ENCODE measurements at places on chromosomes 1 and 21. TPM values are rescaled to one million over a fixed set of nuclear protein-coding genes. Genes with fewer than 3 reads are reported as not detected.

GRCh38 chr1:232306269-232306961 is 323.5 kb downstream of the SIPA1L2 start:
- DNase-seq: no peak

DNA sequence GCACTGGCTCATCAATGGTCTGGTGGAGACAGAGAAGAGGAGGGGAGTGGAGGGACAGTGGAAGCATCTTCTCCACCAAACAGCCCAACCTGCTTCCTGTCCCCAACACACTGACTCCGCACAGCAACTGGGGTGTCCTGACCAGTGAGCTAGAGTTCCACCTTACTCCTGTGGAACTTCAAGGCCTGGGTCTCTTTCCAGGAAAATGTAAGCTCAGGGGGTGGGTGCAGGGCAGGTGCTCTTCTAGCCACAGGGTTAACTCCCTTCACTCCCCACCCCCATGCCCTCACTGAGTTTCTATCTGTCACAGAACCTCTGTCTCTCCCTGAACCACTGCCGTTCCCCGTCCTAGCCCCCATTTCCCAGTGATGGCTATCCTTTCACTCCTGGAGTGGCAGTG is 876 bp downstream of the MOB3C start:
- no peak for DNase-seq

DNA sequence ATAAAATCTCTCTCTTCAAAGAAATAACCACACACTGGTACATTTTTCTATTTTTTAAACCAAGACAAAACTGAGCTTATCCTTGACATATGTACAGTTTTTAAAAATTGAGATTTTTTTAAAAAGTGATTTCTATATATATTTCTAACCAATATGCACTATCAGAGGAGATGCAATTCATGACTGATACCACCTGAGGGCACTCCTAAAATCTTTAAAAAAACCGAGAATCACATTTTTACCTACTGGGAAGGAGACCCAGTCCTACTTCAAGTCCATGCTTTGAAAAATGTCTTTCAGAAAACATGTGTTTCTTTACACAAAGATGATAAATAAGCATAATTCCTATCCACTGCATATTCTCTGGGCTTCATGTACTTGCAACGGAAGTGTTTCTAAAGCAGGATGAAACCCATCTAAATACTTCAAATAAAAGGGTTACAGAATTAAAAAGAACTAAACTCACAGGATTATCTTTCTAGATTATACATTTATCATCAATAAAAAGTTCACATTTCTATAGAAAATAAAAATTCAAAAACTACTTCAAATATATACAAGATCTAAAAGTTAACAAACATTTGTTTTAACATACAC is 98.6 kb downstream of the ENAH start:
- DNase-seq: no peak

DNA sequence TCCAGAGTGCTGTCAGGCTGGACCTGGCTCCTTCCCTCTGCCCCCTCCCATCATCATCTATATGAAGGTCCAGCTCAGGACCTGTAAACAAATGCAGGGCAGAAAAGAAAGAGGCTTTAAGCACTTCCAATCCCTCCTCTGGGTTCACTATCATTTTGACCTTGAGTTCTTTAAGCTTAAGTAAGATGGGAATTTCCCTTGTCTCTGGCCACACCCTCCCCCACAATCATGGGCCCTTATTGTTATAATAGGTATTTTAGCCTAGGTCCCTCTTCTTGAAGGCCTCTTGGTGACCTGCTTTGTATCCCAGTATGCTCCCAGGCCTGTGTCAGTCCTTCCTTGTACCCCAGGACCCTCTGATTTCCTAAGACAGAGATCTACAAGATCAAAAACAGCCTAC is 45.1 kb upstream of the EPS15 start:
- DNase-seq: no peak

GRCh38 chr1:1427106-1427819 is 6.2 kb upstream of the ANKRD65 start:
- no peak for DNase-seq

DNA sequence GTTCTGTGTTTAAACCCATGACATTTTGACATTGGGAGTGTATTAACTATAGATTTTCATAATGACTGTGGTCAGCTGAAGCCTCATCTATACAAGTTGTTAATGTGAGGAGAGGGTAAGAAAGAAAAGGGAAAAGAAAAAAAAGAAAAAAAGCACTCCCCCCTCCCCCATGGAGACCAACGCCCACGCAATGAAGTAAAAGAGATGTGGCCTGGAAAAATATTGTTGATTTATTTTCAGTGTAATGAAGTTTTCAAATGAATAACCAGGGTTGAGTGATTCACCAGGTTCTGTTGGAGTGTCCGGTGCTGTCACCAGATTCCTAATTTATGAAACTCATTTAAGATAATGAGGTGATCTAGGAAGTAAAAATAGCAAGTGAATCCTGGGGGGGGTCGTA is 4.7 kb downstream of the RNF220 start:
- no peak for DNase-seq

- DNase-seq: no peak
Observed at GRCh38 chr1:241942738-241943137, 14.8 kb upstream of the BECN2 start.

GRCh38 chr1:198128533-198128932 is 28.3 kb upstream of the NEK7 start:
- DNase-seq: no peak

DNA sequence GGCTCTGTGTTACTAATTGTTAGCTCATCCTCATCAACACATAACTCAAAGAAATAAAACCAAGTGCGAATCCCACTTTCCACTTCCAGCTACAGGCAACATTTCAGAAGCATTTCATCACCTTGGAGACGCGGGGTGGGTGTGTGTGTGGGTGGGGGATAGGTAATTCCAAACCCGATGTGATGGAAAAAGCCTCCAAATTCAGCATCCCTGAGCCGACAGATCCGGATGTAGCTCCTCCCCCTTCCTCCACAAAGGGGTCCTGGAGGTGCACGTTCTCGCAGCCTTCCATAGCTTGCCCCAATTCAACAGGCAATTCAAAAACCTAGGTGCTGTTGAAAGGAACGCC is 486 bp downstream of the HSPA13 start:
- DNase-seq: no peak

DNA sequence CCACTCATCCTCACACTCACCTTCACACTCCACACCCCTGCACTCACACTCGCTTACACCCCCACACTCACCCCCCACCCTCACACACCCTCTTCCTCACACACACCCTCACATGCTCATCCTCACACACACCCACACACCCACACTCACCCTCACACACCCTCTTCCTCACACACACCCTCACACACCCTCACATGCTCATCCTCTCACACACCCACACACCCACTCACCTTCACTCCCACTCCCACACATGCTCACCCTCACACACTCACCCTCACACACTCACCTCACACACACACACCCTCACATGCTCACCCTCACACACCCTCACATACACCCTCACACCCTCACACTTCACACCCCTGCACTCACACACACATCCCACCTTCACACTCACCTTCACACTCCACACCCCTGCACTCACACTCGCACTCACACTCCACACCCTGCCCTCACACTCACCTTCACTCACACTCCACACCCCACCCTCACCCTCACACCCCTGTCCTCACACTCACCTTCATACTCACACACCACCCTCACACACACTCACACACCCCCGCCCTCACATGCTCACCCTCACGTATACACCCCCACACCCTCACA is 42.6 kb upstream of the EDN2 start:
- DNase-seq: no peak

DNA sequence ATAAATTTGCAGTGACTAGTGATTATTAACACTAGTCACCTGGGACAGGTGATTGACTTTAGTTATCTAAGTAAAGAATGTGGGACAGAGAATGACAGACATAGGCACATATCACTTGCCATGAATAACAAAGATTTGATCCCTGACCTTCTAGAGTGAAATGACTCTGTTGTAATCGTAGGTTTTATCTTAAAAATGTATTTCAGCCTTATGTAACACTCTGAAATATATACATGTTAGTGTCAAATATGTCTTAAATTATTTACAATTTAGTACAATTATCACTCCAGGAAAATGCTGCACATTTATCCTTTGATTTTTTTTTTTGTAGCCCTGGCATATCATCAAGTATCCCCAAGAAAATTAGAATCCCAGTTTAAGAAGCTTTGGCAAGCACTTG is 186.4 kb upstream of the PTGFR start:
- DNase-seq: no peak

DNA sequence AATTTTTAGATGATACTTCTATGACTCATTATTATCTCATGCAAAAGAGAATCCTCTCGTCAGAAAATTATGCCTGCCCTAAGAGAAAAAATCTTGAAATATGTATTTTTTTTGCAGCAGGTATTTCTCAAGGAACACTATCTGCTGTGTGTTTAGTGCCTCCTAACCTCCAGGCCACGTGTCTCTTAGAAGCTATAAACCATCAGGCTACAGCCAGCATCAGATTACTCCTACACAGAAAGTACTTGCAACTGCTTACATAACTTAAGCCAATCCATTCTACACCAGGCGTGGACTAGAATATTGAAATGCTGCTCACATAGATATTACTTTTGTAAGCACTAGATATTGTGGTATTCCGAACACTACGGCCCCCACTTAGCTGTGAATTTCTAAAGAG is 933.4 kb downstream of the PLA2G4A start:
- no peak for DNase-seq

Gene PEX19
- 87.4 TPM for total RNA-seq

Gene SHE
- total RNA-seq: 0.19 TPM

Gene FCRL5
- not detected for total RNA-seq

Gene NLRP3
- total RNA-seq: 0.07 TPM

Data from neural crest cell (in vitro differentiated cells).